ENCODE measurements at places on chromosomes 12 and 14. TPM values are rescaled to one million over a fixed set of nuclear protein-coding genes. Genes with fewer than 3 reads are reported as not detected.

PRH2 gene
- not detected for total RNA-seq

PPM1H gene
- total RNA-seq, result 1.3 TPM

KCNJ8 gene
- 0.15 TPM for total RNA-seq

GPR65 gene
- not detected for total RNA-seq

LIN7A gene
- total RNA-seq, result 1.8 TPM

GPR132 gene
- total RNA-seq, result not detected

FGF6 gene
- not detected for total RNA-seq

POTEG gene
- total RNA-seq, result not detected

FAM222A gene
- total RNA-seq, result 0.32 TPM

CD4 gene
- not detected for total RNA-seq

ENDOU gene
- not detected for total RNA-seq

KRT5 gene
- total RNA-seq, result 0.91 TPM

PARP2 gene
- 10.5 TPM for total RNA-seq

IRAK4 gene
- 17.5 TPM for total RNA-seq

KRT2 gene
- total RNA-seq, result not detected

RPL10L gene
- total RNA-seq, result not detected

MLXIP gene
- 10.7 TPM for total RNA-seq

ZCCHC8 gene
- 16.1 TPM for total RNA-seq

MYF6 gene
- not detected for total RNA-seq

KLRC4 gene
- not detected for total RNA-seq

KRT71 gene
- total RNA-seq, result not detected

GLS2 gene
- not detected for total RNA-seq

KIF26A gene
- 4.4 TPM for total RNA-seq

OR4K1 gene
- total RNA-seq, result not detected

PCED1B gene
- total RNA-seq, result 1.1 TPM

PTCSC3 gene
- total RNA-seq, result not detected

TSPAN11 gene
- not detected for total RNA-seq

KLRD1 gene
- 0.30 TPM for total RNA-seq

GPR84 gene
- total RNA-seq, result not detected
